Transverse colon (tissue), 4 donors: ENCODE measurements at places on chromosomes 2 and 18. TPM values are rescaled to one million over a fixed set of nuclear protein-coding genes. Genes with fewer than 3 reads are reported as not detected.
A peak's percentile ranks its signal among the peaks of the same experiment; 100 is the strongest.

DNA sequence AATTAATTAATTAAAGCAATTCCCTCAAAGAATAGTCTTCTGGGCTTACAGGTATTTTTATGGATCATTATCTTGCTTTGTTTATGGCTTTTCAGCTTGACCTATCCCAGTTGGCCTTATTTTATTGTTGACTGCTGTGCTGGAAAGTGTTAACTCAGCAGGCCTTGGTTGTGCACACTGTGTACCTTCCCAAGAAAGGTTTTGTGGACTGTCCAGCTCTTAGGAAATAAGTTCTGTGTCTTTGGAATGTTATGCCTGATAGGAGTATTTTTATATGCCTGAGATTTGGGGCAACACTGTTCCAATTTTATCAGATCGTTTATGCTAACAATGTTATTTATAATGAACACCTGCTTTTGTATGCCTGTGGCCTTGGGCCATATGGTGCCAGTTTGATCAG lies 671.9 kb upstream of the ZNF804A start:
- H3K4me1 ChIP-seq, result no peaks in the 10 kb centered on the region
- H3K27ac ChIP-seq, result no peak overlapping the region
- no peak overlapping the region for H3K4me3 ChIP-seq
- no peaks in the 10 kb centered on the region for H3K36me3 ChIP-seq

The KIF5C gene
- total RNA-seq, result 0.75 TPM

DNA sequence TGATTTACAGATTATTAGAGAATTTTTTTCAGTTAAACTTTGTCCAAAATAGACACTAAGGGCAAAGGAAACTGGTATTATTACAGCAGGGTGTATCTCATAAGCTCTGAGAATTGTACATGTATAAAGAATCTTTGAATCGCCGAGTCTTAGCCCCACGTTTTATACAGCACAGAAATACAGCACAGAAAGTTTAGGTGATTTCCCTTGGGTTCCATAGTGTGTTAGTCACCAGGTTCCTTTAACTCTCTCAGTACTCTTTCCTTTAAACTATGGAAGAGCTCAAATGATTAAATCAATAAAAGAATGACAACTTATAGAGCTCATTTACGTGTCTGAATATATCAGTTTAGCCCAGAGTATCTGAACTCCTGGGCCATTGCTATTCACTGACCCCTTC lies 256.8 kb downstream of the NEDD4L start:
- H3K27me3 ChIP-seq, result no peaks in the 10 kb centered on the region
- DNase-seq, result no peak
- no peaks in the 10 kb centered on the region for H3K36me3 ChIP-seq
- no peak overlapping the region for H3K27ac ChIP-seq
- no peaks in the 10 kb centered on the region for H3K4me1 ChIP-seq

The SLC16A14 gene
- 3.0 TPM for total RNA-seq

The DOCK10 gene
- 22.5 TPM for total RNA-seq

DNA sequence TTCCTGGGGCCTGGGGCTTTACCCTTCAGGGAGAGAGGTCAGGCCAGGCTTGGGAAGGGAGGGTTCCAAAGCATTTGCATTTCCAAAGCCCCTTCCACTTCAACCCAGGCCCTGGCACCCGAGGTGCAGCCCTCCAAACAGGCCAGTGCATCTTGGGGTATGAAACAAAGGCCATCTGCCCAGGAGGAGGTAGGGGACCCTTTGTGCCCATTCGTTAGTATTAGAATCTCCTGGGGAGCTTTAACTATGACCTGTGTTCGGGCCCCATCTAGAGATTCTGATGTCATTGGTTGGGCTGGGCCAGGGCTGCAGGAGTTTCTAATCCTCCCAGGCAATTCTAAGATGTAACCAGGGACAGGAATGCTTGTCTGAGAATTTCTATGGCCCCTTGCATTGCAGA lies 73.6 kb downstream of the CIB4 start:
- no peak overlapping the region for H3K4me3 ChIP-seq
- no peaks in the 10 kb centered on the region for H3K36me3 ChIP-seq
- no peak for DNase-seq
- H3K27ac ChIP-seq, result no peak overlapping the region
- peaks cover 8% of the 10 kb centered on the region for H3K4me1 ChIP-seq
- peaks cover 19% of the 10 kb centered on the region for H3K27me3 ChIP-seq

The TMEM182 gene
- 3.8 TPM for total RNA-seq

- no peak overlapping the region for H3K4me3 ChIP-seq
- no peaks in the 10 kb centered on the region for H3K36me3 ChIP-seq
- H3K27ac ChIP-seq, result no peak overlapping the region
Observed at GRCh38 chr2:134576478-134576877, 142.3 kb downstream of the TMEM163 start.

GRCh38 chr18:9359796-9360195 lies 25.2 kb downstream of the TWSG1 start:
- DNase-seq, result no peak
- H3K27me3 ChIP-seq, result no peaks in the 10 kb centered on the region
- H3K4me1 ChIP-seq, result peaks cover 9% of the 10 kb centered on the region

GRCh38 chr2:30026091-30027055 lies 105.0 kb upstream of the ALK start:
- no peaks in the 10 kb centered on the region for H3K4me1 ChIP-seq
- DNase-seq, result peak; percentile 10
- H3K4me3 ChIP-seq, result no peak overlapping the region
- H3K27me3 ChIP-seq, result peaks cover 7% of the 10 kb centered on the region
- H3K36me3 ChIP-seq, result no peaks in the 10 kb centered on the region

- H3K27me3 ChIP-seq, result peaks cover 73% of the 10 kb centered on the region
- peak overlapping the region; percentile 84 for H3K27ac ChIP-seq
- no peaks in the 10 kb centered on the region for H3K36me3 ChIP-seq
Observed at GRCh38 chr2:127672341-127673224, 2.7 kb downstream of the LIMS2 start.

DNA sequence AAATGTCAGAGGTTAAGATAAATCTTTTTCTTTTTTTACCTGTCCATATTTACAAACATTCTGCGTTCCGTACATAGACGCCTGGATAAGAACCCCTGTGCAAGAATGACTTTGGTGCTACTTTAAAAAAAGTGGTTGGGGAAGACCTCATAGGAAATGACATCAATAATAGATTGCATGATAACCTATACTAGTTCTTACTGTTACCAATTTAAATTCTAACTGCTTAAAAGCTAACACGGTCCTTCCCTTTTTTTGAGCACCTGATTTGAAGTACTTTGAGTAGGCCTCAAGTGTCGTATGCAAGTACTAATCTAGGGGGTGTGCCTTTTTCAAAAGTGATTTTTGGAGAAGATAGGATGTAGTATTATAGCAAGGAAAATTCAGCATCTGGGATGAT lies 2.1 kb downstream of the SLC39A10 start:
- H3K36me3 ChIP-seq, result no peaks in the 10 kb centered on the region
- no peaks in the 10 kb centered on the region for H3K4me1 ChIP-seq
- H3K4me3 ChIP-seq, result no peak overlapping the region
- H3K27me3 ChIP-seq, result no peaks in the 10 kb centered on the region
- DNase-seq, result no peak
